ENCODE measurements at places on chromosomes 11 and 22.

GRCh38 chr11:77140231-77140851 lies 12.3 kb downstream of the MYO7A start:
- peak; percentile 32 for DNase-seq

DNA sequence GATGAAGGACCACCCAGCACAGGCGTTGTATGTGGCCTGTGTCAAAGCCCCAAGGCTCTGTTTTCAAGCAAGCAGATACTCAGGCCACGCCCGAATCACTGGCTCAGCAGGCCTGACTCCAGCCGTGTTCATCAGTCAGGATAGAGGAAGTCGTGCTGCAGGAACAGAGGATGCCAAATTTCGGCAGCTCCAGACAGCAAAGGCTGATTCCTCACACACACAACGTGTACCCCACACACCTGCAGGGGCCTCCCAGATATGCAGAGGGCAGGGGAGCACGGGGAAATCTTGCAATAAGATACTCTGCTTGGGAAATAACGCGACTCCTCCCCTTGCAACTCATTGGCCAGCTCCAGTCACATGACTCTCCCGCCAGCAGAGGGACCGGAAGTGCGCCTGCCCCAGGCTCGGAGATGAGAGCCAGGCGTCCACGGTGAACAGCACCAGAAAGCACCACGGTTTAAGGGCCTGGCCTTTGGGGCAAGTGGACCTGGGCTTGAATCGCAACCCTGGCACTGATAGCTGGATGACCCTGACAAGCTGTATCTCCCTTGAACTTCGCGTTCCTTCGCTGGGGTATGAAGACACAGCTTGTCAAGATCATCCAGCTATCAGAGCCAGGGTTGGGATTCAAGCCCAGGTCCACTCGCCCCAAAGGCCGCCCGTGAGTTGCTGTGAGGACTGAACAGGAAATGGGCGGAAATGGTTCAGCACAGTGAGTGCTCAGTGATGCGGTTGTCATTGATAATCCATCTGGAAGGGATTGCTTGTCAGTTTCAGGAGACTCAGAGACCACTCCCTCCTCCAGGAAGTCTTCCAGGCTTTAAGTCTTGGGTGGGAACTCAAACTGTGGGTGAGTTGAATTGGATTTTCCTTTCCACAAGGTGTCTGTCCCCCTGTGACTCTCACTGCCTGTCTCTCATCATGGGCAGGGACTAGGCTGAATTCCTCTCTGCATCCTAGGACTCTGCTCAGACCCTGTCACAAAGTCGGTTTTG lies 88.5 kb downstream of the MYEOV start:
- peak; percentile 28 for DNase-seq

GRCh38 chr11:65357856-65358356 lies 3.4 kb downstream of the TIGD3 start:
- peak; percentile 21 for DNase-seq

DNA sequence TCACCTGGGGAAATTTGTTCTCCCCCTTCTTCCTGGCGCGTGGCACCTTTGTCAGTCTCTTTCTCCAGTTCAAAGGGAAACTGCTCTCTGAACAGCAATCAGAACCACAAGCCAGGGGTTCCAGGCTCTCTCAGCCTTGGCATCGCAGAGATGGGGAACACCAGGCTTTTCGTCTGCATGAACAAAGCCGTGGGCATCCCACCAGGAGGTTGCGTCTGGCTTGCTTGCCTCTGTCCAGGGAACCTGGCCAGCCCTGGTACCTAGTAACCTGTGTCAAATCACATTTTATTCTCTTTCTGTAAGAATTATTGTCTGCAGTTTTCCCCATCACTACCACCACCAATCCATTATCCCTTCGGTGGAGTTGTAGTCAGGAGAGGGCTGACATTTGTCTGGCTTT lies 107.0 kb downstream of the WNT7B start:
- no peak for DNase-seq

All from GM23248 (cell line).